ENCODE measurements at places on chromosomes 6 and 20.
A peak's percentile ranks its signal among the peaks of the same experiment; 100 is the strongest.

GRCh38 chr6:37731888-37732287, 34.2 kb upstream of the MDGA1 start:
- DNase-seq: no peak

DNA sequence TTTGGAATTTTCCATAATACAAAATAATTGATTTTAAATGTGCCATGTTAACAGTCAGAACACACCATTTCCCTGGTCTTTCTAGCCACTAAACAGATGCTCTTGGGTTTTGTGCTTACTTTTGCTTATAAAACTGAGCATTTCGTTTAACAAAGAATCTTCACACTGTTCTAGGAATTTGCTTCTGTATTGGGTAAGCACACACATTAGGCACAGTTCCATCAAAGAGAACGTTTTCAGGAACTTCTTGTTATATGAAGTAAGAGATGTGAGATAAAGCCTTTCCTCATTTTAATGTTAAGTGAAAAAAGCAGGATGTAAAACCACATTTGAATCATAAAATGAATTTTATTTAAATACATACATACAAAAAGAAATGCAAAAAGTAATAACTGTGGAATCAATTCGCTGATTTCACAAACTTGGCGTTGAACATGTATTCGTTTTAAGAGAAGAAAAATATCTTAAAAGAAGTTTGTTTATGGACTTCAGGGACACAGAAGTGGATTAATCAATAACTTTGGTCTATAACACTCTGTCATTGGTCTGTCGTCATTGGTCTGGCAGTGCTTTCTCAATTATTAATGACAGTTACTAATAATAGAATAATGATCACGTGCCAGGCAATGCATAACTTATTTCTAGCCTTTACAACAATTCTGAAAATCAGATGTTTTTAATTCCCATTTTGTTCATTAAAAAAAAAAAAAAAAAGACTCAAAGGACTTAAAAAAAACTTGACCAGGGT, 199.9 kb upstream of the PRDM1 start:
- no peak for DNase-seq

GRCh38 chr20:38973645-38974044, 11.5 kb downstream of the DHX35 start:
- no peak for DNase-seq

GRCh38 chr6:158049055-158050028, 67.7 kb downstream of the SYNJ2 start:
- no peak for DNase-seq

DNA sequence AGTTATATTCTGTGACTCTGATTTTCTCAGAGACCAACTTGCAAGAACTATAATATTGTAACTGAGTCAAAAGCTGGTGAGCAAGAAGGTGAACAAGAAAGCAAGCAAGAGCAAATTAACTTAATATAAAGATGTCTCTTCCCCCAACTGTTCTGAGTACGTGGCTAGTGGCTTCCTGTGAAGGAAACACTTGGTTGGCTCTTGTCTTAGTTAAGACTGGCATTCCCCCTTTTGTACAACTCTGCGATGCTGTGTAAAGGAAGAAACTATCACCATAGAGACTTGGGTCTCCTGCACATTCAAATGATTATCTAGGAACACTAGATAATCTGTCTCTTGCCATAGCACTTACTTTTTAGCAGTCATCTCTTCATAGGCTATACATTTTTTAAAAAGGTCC, 47.3 kb upstream of the TNFAIP3 start:
- DNase-seq: no peak

DNA sequence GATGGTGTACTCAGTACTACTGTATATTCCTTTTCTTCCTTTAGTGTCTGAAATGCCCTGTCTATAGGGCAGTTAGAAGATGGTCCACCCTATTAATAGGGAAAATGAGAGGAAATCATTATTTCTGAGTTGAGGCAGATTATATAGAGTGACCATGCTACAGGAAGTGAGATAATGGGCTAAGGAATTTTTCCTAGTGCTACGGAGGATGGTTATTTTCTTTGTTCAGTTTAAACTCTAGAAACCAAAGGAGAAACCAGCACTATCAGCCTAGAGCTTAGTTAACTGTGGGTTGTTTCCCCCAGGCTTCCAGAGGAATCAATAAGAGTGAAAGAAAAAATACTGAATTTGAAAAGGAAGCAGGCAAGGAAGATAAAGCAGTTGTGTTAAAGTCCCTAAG, 474 bp downstream of the TSBP1 start:
- DNase-seq: no peak

- no peak for DNase-seq
Observed at GRCh38 chr20:57648878-57649616, 28.8 kb upstream of the ZBP1 start.

GRCh38 chr20:31637660-31638059, at the start of gene COX4I2:
Gene COX4I2, plus strand, starts transcription at chr20:31637912. Its CDS starts 1,106 bp downstream, at chr20:31639018.
- no peak for DNase-seq

GRCh38 chr6:139748353-139749146, 374.1 kb upstream of the CITED2 start:
- no peak for DNase-seq

DNA sequence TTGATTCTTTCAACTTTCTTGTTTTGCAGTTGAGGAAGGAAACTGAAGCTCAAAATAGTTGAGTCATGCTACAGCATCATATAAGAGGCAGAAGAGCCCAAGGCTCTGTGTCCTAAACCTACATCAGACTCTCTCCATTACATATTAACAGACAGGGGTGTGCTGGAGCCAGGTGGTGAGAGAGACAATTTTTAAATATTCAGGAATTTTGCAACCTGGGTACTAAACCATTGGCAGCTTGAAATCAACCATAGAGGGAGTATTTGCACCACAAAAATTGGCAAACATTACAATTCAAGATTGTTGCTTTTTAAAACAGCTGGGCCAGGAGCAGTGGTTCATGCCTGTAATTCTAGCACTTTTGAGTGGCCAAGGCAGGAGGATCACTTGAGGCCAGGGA, 65.8 kb upstream of the SOX4 start:
- DNase-seq: no peak

- no peak for DNase-seq
Observed at GRCh38 chr20:3420211-3420707, 12.8 kb upstream of the DNAAF9 start.

DNA sequence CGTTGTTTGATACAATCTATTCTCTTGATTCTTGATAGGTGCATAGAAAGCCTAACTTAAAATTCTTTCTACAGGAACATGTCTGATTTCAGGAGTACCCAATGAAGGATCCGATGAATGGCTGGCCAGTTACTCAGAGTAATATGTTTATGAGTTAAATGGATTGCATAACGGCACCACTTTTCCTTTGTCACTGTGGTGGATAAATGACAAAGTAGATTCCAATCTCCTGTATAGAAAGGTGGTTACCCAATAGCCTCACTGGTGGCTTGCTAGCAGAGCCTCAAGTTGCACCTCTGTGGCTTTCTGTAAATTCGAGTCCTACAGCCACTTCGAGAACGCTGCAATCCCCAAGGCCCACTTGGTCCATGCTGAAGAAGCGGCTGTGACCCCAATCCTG, 28.4 kb downstream of the LHFPL5 start:
- peak; percentile 1 for DNase-seq

DNA sequence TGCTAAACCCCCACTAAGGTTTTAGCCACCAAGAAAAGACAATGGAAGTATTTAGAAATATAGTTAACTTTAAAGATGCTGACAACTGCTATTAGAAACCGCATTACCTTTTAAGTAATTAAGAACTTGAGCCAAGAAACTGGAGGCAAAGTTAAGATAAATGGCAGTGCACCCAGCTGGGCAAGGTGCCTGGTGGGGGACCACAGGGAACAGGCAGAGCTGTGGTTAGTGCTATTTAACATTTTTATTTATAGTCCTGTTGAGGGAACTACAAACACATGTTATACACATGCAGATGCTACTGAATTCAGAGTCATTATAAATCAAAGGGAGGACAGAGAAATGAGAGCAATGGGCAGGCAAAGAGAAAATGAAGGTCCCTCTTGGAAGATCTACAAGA, 447.9 kb downstream of the TFAP2B start:
- no peak for DNase-seq

DNA sequence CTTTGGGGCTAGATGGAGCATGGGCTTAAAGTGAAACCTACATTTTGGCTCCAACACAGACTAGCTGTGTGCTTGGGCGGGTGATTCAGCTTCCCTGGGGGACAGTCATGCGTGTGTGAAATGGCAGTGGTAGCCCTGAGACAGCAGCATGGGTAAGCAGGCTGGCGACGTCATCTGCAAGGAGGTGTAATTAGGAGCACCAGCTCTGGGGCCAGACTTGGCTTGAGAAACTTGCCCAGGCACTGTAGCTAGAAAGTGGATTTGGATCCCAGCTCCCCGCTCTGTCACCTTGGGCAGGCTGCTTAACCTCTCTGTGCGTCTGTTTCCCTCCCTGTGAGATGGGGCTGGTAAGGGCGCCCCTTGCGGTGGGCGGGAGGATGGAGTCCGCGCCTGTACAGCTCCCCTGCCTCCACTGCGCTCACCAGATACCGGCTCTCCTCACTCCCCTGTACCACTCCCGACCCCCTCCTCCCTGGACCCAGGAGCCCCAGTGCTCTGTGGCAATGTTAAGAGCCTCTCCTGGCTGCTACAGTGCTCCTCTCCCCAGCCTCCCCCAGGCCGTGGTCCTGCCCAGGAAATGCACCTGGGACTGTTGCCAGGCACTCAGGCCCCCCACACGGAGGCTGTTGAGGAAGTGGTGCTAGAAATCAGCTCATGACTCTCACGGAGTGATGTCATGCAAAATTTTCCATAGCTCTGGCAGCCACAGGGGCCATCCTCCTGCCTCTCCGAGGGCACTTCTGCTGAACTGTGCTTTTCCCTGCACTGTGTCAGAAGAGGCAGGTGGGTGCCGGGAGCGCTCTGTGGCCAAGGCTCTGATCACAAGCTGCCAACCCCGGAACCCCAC, 44.6 kb downstream of the SYNJ2 start:
- peak; percentile 82 for DNase-seq

GRCh38 chr20:46253391-46253790, 54.9 kb downstream of the CDH22 start:
- no peak for DNase-seq

GRCh38 chr20:5270603-5271002, 46.2 kb downstream of the PROKR2 start:
- no peak for DNase-seq

GRCh38 chr20:3045042-3045815, 623 bp upstream of the MRPS26 start:
- DNase-seq: no peak

DNA sequence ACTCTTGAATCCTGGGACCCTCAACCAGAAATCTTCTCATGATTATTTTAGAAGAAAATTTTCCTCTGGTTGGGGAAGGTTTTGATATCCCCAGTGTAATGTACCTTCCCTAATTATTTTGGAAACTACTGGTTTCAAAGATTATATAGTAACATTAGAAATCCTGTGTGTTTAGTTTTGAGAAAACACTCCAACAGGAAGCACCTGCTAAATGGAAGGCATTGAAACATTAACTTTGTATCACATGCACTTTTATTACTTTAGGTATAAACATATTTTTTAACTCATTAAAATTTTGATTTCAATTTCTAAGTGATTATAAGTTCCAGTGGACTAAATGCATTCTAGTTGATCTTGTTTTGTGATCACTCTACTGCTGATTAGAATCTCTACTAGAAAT, 109.3 kb downstream of the SESN1 start:
- DNase-seq: no peak

GRCh38 chr6:41258196-41258493, 28.3 kb downstream of the TREM1 start:
- DNase-seq: no peak
